Activated T-cell treated with anti-CD3 and anti-CD28 coated beads for 48 hours (primary cell): ENCODE measurements at places on chromosomes 13 and 19.

DNA sequence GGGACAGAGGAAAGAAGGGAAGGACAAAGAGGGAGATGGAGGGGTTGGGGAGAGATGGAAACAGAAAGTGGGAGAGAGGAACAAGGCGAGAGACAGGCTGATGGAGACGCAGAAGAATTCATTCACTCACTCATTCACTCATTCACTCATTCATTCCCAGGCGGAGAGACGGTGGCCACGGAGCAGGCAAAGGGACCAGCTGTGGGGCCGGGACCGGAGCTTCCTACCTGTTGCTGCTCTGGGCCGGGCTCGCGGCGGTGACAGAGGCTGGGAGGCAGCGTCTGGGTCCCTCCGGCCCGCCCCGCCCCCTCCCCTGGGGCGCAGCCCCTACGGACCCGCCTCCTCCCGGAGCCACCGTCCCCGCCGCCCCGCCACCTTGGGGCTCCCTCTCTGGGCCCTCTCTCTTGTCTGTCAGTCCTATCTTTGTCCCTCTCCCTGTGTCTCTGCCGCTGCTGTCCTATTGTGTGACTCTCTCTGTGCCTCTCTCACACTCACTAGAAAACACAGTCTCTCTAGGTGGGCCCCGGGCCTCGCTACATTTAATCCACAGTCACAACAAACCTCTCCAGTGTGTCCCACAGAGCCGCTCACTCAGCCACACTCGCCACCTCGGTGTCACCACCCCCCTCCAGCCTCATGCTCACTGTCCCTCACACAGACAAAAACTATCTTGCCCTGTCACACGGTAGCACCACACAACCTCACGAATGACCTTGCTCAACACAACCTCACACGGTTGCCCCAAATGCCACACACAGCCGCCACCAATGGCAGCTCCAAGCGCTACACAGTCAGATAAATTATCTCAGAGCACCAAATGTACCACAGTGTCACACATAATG, at the start of gene GNG8:
TSS of gene GNG8 (minus strand) at position 283 of the 842 bp plus-strand sequence. CDS start 1,520 bp downstream, outside the sequence.
- DNase-seq = no peak

DNA sequence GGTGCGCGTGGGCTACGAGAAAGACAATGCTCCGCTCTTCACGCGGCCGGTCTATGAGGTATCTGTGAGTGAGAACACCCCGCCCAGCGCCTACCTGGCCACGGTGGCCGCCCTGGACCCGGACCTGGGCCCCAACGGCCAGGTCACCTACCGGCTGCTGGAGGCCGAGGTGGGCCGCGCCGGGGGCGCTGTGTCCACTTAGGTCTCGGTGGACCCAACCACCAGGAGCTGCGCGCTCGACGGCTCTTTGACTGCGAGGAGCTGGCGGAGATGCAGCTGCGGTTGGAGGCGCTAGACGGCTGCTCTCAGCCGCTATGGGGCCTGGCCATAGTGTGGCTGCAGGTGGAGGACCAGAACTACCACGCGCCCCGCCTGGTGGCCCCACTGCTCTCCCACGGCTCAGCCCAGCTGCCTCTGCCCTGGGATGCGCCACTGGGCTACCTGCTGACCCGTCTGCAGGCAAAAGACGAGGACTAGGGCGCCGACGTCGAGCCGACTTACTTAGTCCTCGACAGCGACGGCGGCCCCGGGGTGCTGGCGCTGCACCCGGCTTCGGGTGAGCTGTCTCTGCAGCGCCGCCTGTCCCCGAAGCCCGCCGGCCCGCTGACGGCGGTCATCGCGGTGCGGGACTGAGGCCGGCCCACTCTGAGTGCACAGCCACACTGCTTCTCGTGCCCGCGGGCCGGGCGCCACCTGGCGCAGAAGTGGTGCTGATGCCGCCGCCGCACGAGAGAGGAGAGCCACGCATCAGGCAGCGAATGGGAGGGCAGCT, 173.0 kb downstream of the OLFM4 start:
- DNase-seq = no peak

DNA sequence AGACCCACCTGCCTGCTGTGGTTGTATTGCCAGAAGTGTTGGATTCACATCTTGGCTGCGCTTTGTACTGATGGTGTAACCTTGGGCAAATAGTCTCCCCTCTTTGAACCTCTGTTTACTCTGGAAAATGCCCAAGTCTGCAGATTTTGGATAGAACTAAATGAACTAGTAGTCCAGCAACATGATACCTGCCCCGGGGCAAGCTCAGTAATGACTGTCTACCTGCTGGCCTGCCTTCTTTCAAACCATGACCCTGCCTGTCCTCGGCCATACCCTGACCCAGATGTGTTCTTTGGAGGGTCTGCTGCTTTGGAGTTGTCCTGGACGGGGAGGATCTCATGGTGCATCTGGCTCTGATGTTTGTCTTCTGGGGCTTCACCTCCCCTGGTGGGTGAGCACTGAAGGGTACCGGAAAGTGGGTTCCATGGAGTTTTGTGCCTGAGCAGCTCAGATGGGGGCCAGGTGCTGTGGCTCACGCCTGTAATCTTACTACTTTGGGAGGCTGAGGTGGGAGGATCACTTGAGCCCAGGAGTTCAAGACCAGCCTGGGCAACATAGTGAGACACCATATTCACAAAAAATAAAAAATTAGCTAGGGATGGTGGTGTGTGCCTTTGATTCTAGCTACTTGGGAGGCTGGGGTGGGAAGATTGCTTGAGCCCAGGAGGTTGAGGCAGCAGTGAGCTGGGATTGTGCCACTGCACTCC, 59.5 kb downstream of the TNFRSF19 start:
- DNase-seq = no peak

GRCh38 chr13:43761616-43762315, 25.0 kb downstream of the ENOX1 start:
- DNase-seq = no peak

GRCh38 chr13:73242515-73243015, 183.8 kb downstream of the KLF5 start:
- DNase-seq = no peak

- no peak for DNase-seq
Measured at GRCh38 chr19:39172700-39173501, 23.9 kb upstream of the NCCRP1 start.

DNA sequence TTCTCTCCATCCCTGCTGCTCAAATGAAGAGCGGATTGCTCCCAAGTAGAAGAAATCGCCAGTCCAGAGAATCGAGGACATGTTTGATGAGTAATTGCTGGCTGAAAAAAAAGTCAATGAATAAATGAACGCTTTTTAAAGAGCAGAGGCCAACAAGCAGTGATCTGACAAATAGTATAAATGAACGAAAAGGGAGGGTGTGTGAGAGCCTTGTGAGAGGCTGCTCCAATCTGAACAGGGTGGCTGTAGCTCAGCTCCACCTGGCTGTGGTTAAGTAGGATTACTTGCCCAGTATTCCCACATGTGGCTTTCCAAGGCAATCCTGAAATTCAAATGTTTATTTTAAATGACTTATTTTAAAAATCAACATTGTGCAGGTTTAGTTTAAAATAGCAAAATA, 117.1 kb downstream of the TSHZ3 start:
- DNase-seq = no peak

DNA sequence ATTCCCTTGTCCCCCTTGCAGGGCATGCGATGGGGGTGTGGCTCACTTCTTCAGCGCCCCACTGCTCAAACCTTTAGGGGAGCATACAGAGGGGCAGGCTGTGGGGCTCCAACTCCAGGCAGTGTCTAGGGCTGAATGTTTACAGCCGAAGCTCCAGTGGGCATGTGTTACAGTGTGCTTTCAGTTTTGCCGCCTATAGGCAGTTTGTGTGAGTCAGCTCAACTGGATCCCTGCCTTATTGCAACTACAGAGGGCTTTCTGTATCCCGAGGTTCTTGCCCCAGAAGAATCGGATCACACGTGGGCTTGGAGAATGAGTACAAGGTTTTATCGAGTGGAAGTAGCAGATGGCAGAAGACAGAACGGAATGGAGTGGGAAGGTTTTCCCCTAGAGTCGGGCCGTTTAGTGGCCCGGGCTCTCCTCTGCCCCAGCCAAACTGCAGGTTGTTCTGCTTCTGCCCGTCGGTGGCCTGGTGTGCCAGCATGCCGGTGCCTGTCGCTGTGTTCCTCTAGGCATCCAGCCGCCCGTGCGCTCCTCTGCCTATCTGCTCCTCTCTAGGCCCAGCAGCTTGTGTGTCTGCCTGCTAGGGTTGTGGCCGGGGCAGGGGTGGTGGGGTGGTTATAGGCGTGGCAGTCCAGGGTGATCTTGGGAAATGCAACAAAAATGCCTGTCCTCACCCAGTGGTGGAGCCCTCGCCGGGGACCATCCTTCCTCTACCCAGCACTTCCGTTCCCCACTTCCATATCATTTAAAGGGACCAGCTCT, 435.9 kb upstream of the SGCG start:
- no peak for DNase-seq
